ENCODE measurements at places on chromosomes 6 and 20. TPM values are rescaled to one million over a fixed set of nuclear protein-coding genes. Genes with fewer than 3 reads are reported as not detected.

ARMC2 gene
- 20.7 TPM for total RNA-seq

NKAPL gene
- 1.6 TPM for total RNA-seq

BPIFB2 gene
- total RNA-seq = not detected

MEI4 gene
- 0.12 TPM for total RNA-seq

POLR3F gene
- 8.2 TPM for total RNA-seq

CYP39A1 gene
- 2.0 TPM for total RNA-seq

MOG gene
- not detected for total RNA-seq

EPHA7 gene
- 0.75 TPM for total RNA-seq

EYS gene
- not detected for total RNA-seq

WFDC11 gene
- total RNA-seq = not detected

SRSF6 gene
- total RNA-seq = 92.2 TPM

CDK5RAP1 gene
- 23.9 TPM for total RNA-seq

ATRN gene
- total RNA-seq = 25.7 TPM

HNF4A gene
- total RNA-seq = not detected

ZFP57 gene
- 0.49 TPM for total RNA-seq

HFE gene
- 5.6 TPM for total RNA-seq

MACROD2 gene
- total RNA-seq = 11.2 TPM

CDH26 gene
- total RNA-seq = 2.8 TPM

RSPO4 gene
- 1.0 TPM for total RNA-seq

All from aorta (tissue), 5 donors.